ENCODE measurements at places on chromosomes 6 and 20.

GRCh38 chr6:44869321-44869897 lies 458.7 kb upstream of the RUNX2 start:
- DNase-seq, result no peak
- H3K36me3 ChIP-seq, result no peaks in the 10 kb centered on the region
- no peaks in the 10 kb centered on the region for H3K4me1 ChIP-seq
- no peaks in the 10 kb centered on the region for H3K27me3 ChIP-seq

DNA sequence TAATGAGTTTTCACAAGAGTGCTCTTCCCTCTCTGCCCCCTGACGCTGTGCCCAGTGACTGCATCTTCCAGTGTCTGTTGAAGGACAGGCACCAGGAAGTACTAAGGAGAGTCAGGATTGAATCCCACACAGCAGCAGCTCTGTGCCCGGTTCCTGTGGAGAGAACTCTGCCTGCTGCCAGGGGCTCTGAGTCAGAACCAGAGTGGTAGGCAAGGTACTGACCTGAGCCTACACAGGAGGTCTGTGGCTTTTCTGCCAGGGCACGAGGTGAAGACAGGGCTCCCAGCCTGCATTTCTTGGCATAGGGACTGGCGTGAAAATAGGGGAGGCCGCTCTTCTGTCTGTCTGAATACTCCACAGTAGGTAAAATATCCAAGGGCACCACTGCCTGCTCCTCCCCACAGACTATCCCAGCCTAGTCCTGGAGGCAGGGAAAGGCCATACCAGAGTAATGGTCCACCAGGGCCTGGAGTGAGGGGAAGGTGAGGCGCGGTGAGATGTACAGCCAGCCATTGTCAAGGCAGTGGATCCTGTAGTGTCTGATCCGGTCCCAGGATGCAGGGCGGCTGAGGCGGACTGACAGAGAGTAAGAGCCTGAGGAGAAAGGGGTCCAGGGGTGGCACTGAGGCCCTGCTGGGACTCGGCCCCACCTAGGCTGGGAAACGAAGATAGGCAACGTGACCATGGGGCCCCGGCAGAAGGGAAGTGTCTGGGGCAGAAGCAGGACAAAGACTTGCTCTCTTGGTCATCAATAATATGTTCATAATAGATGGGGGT lies 9.4 kb downstream of the RAB5IF start:
- no peaks in the 10 kb centered on the region for H3K27me3 ChIP-seq
- peaks cover 43% of the 10 kb centered on the region for H3K36me3 ChIP-seq
- no peak overlapping the region for H3K4me3 ChIP-seq
- DNase-seq, result no peak

- H3K27me3 ChIP-seq, result no peaks in the 10 kb centered on the region
- DNase-seq, result no peak
- no peaks in the 10 kb centered on the region for H3K36me3 ChIP-seq
Observed at GRCh38 chr6:135073756-135074393, 19.3 kb upstream of the HBS1L start.

DNA sequence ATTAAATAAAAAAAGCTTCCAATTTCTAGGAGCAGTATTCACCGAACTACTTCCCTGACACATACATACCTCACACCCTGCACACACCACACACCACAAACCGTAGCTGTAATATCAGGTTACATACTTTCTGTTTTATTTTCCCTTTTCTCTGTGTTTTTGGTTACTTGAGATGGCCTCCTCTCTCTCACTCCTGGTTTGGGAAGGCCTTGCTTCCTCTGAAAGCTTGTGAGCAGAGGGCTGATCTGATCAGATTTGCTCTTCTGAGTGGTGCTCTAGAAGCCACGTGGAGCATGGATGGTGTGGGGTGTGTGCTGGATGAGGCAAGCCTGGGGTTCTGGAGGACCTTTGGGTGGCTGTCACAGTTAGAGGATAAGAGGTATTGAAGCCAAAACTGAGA lies 20.9 kb downstream of the UTRN start:
- H3K27me3 ChIP-seq, result no peaks in the 10 kb centered on the region
- no peak overlapping the region for H3K4me3 ChIP-seq
- H3K4me1 ChIP-seq, result peaks cover 17% of the 10 kb centered on the region
- DNase-seq, result no peak
- H3K36me3 ChIP-seq, result no peaks in the 10 kb centered on the region

DNA sequence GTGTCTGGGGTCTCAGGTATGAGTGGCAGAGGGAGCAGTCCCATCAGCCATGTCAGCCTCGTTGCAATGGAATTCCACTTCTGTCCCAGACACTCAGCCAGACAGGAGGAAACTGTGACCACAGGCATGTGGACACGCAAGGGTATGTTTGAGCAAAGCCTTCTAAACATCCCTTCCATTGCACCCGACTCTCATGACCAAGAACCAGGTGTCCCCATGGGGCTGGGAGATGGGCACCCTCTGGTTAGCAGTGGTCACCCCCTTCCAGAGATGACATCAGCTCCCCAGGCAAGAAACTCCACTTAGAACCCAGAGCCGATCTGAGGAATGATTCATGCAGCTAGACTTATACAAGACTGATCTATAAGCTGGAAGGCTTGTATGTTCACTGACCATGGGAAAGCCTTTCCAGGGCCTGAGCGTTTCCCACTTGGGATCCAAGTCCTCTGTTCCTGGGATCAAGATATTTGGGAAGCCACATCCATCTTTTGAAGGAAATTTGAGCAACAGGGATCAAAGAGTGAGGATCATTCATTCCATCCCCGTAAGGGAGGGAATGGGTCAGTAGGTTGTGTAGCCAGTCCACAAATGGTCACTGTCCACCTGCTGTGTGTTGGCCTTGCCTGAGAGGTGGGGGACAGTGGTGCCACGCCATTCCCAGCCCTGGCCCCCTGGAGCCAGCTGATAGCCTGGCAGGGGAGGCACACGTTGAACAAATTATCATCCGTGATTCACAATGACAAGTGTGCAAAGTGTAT lies 3.9 kb upstream of the MRGBP start:
- H3K4me3 ChIP-seq, result no peak overlapping the region
- no peak overlapping the region for H3K27ac ChIP-seq
- H3K27me3 ChIP-seq, result no peaks in the 10 kb centered on the region
- DNase-seq, result no peak
- H3K4me1 ChIP-seq, result peaks cover 22% of the 10 kb centered on the region

GRCh38 chr6:37525460-37526357 lies 26.0 kb upstream of the CCDC167 start:
- no peaks in the 10 kb centered on the region for H3K27me3 ChIP-seq
- H3K4me1 ChIP-seq, result no peaks in the 10 kb centered on the region
- H3K27ac ChIP-seq, result no peak overlapping the region
- DNase-seq, result no peak
- no peaks in the 10 kb centered on the region for H3K36me3 ChIP-seq
- H3K4me3 ChIP-seq, result no peak overlapping the region

GRCh38 chr20:37615340-37616109 lies 78.3 kb upstream of the CTNNBL1 start:
- H3K4me3 ChIP-seq, result no peak overlapping the region
- H3K27me3 ChIP-seq, result no peaks in the 10 kb centered on the region
- H3K4me1 ChIP-seq, result no peaks in the 10 kb centered on the region
- DNase-seq, result no peak

DNA sequence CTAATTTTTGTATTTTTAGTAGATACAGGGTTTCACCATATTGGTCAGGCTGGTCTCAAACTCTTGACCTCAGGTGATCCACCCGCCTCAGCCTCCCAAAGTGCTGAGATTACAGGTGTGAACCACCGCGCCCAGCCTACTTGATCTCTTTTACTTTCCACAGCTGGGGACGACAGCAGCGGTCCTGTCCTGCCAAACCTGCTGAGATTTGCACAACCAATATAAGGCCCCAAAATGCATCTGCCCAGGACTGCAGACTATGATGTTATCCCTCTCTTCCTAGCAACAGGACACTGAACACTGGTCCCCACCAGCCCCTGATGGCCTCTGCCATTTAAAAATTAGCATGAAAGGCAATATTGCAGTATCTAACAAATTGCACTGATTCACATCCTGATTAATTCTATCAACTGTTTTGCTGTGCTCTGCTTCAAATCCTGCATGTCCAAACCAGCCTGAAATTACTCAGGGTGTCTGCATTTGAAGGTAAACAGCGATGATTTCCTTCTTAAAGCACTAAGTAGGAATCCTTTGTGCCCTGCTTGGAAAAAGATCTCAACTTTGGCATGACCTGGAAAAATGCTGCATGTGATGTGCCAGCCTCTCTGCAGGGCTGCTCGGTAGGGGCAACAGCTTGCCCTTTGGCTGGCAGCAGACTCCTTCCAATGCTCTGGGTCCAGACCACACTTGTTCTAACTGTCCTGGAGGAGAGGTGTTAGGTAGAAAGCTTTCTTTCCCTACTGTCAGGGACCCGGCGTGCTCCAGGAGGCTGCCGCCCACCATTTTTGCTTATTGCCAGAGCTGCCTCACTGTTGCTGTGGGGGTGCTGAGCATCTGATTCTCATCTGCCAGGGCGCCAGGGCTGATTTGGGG lies 27.4 kb upstream of the PXDC1 start:
- DNase-seq, result peak; percentile 69
- H3K4me1 ChIP-seq, result peaks cover 1% of the 10 kb centered on the region
- no peak overlapping the region for H3K4me3 ChIP-seq
- no peaks in the 10 kb centered on the region for H3K36me3 ChIP-seq
- no peaks in the 10 kb centered on the region for H3K27me3 ChIP-seq

- H3K4me3 ChIP-seq, result no peak overlapping the region
- H3K27ac ChIP-seq, result no peak overlapping the region
- H3K4me1 ChIP-seq, result no peaks in the 10 kb centered on the region
- DNase-seq, result no peak
- no peaks in the 10 kb centered on the region for H3K27me3 ChIP-seq
Observed at GRCh38 chr6:155050311-155050710, 55.2 kb downstream of the TIAM2 start.

DNA sequence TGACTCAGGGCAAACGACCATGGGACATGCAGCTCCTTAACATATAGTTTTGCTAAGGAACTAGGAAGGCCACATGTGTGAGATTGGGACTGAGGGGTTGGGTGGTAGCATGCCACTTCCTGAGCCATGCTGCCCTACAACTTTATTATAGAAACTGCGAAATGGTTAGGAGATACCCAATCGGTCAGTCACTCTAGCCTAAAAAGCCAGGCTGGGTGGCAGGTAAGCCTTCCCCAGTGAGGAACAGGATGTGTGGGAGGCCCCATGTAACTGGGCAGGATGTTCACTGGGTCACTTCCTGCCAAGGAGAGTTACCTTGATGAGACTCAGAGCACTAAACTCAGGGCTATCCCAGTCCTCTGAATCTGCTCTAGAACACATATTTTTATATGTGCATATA lies 123.5 kb downstream of the MAP3K7 start:
- H3K27ac ChIP-seq, result no peak overlapping the region
- H3K27me3 ChIP-seq, result no peaks in the 10 kb centered on the region
- no peak for DNase-seq
- H3K4me3 ChIP-seq, result no peak overlapping the region
- no peaks in the 10 kb centered on the region for H3K36me3 ChIP-seq

DNA sequence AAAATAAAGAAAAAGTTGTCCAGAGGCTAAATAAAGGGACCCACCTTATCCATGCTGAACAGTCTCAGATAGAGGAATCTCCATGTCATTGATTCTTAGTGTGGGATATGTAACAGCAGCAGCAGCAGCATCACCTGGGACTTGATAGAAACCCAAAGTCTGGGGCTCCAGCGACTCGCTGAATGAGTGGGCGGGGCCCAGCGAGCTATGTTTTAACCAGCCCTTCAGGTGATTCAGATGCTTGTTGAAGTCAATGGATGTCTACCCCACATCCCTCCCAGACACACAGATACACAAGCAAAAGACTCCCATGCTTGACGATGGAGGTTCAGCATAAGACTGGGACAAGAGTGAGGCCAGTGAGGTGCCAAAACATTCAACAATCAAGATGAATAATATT lies 298.6 kb downstream of the UBE3D start:
- H3K36me3 ChIP-seq, result no peaks in the 10 kb centered on the region
- no peak for DNase-seq
- no peak overlapping the region for H3K27ac ChIP-seq
- H3K4me1 ChIP-seq, result no peaks in the 10 kb centered on the region
- H3K27me3 ChIP-seq, result no peaks in the 10 kb centered on the region
- no peak overlapping the region for H3K4me3 ChIP-seq

DNA sequence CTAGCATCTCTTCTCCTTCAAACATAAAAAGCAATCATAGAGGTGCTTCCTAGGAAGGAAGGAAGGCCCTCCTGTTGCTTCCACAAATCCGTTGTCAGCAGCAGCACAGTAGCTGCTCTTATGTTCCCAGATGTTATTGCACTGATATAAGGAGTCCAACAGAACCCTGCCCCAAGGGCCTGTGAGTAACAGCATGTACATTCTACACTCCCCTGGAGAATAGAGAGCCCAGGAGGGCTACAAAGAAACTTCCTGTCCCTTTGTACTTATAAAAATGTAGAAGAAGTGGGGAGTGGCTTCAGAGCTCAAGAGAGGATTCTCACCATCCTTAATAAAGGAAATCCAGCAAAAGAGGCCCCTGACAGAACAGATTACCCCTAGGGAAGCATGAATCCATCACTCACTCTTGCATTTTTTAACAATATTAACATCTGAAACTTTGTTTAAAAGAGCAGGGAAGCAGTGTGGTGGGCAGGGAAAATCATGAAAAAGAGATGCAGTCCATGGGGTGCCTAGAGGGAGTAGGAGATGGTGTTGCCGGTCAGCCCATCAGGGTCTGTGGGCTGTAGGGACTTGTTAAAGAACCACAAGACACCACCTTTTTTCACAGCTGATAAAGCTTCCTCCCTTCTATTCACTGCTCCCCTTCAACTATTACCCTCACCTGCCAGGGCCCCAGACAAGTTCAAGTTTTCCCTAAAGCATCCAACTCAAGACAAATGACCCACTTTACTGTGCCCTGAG lies 104.5 kb upstream of the ADGRF1 start:
- no peak overlapping the region for H3K27ac ChIP-seq
- no peak overlapping the region for H3K4me3 ChIP-seq
- no peaks in the 10 kb centered on the region for H3K27me3 ChIP-seq
- DNase-seq, result no peak
- no peaks in the 10 kb centered on the region for H3K36me3 ChIP-seq
- H3K4me1 ChIP-seq, result peaks cover 8% of the 10 kb centered on the region

- H3K27ac ChIP-seq, result no peak overlapping the region
- H3K4me3 ChIP-seq, result no peak overlapping the region
- H3K4me1 ChIP-seq, result peaks cover 7% of the 10 kb centered on the region
- no peaks in the 10 kb centered on the region for H3K36me3 ChIP-seq
- no peaks in the 10 kb centered on the region for H3K27me3 ChIP-seq
- no peak for DNase-seq
Observed at GRCh38 chr6:128438393-128438792, 82.0 kb downstream of the PTPRK start.

- H3K27me3 ChIP-seq, result no peaks in the 10 kb centered on the region
Observed at GRCh38 chr6:116015983-116016382, 44.7 kb downstream of the FRK start.

- no peaks in the 10 kb centered on the region for H3K36me3 ChIP-seq
- no peak for DNase-seq
- H3K27ac ChIP-seq, result no peak overlapping the region
- no peaks in the 10 kb centered on the region for H3K27me3 ChIP-seq
- H3K4me3 ChIP-seq, result no peak overlapping the region
Observed at GRCh38 chr20:20083807-20084206, 31.5 kb downstream of the CFAP61 start.

GRCh38 chr6:100134297-100134696 lies 140.3 kb upstream of the MCHR2 start:
- H3K27ac ChIP-seq, result no peak overlapping the region
- no peak overlapping the region for H3K4me3 ChIP-seq
- H3K27me3 ChIP-seq, result no peaks in the 10 kb centered on the region
- H3K36me3 ChIP-seq, result no peaks in the 10 kb centered on the region
- no peaks in the 10 kb centered on the region for H3K4me1 ChIP-seq
